Omental fat pad (tissue), 4 donors: ENCODE measurements at places on chromosomes 6 and 20.

- DNase-seq: no peak
Observed at GRCh38 chr6:90273863-90274262, 22.8 kb downstream of the BACH2 start.

DNA sequence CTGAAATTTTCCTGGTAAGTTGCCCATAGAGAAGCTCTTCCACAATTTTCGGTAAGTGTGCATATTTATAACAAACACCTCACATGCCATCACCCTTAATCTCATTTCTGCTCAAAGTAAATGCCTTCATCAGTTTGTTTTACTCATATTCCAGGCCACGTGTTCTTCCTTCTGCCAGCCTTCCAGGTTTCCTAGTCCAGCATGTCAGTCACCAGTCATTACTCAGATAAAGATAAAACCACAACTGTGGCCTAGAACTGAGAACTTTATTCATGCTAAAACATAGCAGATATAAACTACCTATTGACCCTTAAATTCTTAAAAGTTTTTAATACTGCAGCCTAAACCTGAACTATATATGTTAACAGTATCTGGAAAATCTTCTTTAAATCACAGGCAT, 149.5 kb upstream of the SLC22A16 start:
- DNase-seq: no peak

DNA sequence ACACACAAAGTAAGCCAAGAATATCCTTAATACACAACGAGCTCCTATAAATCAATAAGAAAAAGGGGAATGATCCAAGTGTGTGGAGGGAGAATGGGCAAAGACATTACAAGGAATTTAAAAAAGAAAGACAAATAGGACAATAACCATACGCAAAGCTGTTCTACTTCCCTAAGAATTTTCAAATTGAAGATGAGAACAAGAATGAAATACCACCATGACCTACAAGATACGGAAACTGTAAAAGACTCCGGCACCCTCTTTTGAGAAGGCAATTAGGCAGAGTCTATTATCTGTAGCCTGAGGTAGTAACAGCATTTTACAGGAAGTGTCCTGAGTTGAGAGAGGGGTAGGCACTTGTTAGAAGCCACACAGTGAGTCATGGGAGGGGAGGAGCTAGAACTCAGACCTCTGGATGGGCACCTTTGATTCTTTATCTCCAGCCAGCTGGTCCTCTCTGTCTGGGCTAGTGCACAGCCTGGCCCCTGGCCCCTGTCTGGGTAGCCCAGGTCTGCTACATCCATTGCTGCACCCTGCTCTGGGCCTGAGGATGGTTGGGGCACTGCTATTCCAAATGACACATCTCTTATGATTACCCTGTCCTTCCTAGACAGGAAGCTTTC, 15.3 kb downstream of the RSPO4 start:
- no peak for DNase-seq

GRCh38 chr6:159941286-159942113, 27.4 kb upstream of the IGF2R start:
- DNase-seq: no peak

- no peak for DNase-seq
Observed at GRCh38 chr6:31074401-31074800, 38.0 kb downstream of the C6orf15 start.

DNA sequence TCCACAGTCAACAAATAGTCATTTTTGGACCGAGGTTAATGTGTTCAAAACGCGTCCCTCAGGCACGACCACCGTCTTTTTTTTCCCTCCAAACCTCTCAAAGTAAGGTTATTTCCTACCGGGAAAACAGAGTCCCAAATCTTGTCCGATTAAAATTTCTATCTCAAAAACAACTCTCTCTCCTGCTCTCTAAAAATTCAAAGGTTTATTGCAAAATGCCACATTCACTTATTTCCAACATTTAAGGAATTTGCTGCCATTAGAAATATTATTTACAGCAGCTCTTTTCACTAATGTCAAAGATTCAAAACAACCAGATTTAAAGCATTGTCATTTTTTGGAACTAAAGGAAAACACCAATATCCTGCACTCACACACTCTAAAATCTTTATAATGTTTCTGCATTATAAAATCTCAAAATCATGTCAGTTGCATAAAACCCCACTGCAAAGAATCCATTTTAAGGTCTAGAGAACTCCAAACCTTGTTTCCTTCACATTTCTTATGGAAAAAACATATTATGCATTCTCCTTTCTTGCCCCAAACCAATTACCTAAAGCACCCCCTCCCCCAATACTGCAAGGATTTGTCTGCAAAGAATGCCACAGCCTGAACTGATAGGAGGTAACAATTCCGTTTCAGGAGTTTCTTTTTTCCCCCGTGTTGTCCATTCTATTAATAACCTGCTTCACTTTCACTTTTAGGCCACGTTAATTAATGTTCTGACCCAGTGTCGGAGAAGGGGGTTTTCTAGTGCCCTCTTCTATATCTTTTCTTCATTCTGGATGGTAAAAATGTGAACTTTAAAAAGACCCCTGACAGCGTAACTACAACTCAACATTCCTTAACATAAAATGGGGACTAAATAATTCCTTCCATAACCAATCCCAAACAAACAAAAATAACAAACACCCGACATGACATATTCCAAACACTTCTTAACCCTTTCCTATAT, 1.4 kb downstream of the NRN1 start:
- no peak for DNase-seq

DNA sequence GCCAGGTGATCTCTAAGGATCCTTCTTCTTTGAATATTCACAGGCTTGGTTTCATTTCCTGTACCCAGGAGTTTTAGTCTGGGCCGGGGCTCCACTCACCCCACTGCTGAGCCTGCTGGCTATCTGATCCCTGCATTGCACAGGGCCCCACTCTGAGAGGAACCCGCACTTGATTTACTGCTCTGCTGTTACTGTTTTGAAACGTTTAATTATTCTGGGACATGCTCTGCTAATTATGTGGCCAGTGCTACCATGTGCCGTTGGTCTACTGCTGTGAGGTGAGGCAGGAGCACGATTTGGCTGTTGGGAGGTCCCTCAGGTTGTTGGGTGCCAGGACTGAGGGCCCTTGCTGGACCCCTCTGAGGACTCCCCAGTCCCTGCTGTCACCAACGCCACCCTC, 108.7 kb upstream of the SIRPA start:
- DNase-seq: no peak

GRCh38 chr6:28943223-28943556, 19.4 kb upstream of the TRIM27 start:
- DNase-seq: no peak

- DNase-seq: no peak
Observed at GRCh38 chr6:142537612-142538478, 236.0 kb downstream of the ADGRG6 start.

GRCh38 chr20:54250691-54251090, 42.8 kb downstream of the PFDN4 start:
- DNase-seq: no peak

DNA sequence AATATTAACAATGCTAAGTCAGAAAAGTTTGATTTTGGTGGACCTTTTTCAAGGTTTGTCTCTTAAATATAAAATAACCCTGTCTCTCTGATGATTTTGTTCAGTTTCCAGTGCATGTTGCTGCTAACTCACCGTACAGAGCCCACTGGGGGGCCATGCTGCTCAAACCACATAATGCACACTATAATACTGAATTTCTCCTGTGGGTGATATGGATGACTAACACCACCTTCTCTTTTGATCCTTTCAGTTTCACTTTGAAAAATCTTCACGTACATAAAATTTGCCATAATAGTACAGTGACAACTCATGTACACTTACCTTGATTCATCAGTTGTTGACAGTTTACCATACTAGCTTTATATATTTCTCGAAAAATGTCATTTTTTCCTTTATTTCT, 506.6 kb upstream of the MAN1A1 start:
- no peak for DNase-seq

DNA sequence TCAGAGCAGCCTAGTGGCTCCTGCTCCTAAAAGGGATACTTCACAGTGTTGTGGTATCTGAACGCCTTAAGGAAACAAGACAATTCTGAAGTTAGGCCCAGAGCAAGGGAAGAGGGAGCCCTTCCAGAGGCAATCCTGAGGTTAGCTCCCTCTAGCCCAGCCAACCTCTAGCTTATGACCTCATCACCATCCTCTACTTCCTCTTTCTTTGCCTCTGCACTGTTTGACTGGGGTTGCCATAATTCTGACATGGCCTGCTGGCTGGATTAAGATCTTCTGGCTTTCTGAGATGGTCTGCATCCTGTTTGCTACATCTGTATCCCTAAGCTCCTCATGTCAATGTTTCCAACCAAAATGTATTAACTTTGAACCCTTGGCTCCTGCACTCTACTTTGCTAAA, 23.3 kb upstream of the BMP2 start:
- DNase-seq: no peak

DNA sequence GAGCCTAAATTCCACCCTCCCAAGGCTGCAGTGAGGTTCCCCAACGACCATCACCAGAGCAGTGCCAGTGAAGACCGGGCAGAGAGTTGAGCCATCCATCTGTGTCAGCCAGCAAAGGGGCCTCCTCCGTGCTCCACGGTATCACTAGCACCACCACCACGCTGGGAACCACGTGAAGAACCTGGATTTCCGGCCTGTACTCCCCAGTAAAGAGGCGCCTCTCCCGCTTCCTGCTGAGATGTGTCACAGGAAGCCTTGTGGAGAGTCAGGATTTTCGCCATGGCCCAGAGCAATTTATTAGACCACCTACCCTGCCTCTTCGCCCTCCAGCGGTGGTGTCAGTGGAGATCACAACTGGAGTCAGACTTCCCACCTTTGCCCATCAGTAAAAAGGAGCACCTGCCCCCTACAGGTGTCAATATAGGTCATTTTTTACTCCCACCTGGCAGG, 28.8 kb downstream of the CPXM1 start:
- no peak for DNase-seq

DNA sequence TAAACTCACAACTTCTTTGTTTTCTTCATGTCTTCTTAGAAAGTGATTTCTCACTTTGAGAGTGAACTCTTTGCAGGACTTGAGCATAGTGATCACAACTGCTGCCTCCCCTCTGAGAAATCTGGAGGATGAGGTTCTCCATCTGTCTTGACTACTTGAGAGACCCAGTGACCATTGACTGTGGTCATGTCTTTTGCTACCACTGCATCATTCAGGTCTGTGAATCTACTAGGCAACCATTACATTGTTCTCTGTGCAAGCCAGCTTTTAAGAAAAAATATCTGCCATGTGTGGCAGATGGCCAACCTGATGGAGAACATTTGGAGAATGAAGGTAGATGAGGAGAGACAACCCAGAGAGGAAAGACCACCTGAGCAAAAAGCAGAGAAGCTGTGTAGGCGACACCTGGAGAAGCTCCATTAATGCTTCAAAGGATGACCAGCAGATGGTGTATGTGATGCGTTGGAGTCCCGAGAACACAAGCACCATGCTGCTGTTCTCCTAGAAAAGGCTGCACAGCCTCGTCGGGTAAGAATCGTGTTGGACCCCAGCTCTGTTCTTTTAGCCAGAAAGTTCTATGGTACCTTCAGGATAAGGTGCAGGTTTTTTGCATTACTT, 25.1 kb upstream of the TRIM26 start:
- no peak for DNase-seq

DNA sequence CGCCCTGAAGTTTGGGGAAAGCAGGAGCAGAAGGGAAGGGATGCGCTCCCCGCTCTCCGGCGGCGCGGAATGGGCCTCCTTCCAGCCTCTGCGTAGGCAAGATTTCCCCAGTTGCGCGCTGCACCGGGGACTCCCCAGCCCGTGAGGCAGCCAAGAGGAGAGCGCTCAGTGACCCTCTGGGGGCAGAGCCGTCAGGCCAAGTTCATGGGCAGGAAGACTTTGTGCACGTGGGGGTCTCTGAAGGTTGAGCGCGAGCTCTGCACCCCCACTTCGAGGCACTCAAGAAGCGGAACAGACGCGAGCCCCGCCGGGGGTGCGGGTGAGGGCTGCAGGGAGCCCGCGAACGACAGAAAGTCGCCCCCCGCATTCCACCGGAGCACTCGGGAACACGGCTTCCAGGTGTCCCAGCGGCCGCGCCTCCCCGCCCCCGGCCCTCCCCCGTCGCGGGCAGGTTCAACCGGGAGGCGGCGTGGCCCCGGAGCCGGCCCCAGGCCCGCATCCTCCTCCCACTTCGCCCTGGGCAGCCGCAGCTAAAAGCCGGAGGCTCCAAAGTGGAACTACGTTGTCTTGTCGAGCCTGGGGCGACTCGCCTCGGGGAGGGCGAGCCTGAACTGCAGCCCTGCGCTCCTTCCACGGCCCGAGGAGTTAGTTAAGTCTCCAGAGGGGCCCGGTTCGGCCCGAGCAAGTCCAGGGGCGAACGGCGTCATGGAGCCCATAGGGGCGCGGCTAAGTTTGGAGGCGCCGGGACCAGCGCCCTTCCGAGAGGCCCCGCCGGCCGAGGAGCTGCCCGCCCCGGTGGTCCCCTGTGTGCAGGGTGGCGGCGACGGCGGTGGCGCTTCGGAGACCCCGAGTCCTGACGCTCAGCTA, at the start of gene PPP1R3G:
TSS of gene PPP1R3G (plus strand) at position 561 of the 867 bp plus-strand sequence. CDS start at position 706, 145 bp downstream.
- no peak for DNase-seq

GRCh38 chr20:6768228-6769140, 998 bp downstream of the BMP2 start:
- no peak for DNase-seq

GRCh38 chr6:11770546-11771466, 7.8 kb downstream of the ADTRP start:
- DNase-seq: peak; percentile 78
